ENCODE measurements at places on chromosomes 4 and X. TPM values are rescaled to one million over a fixed set of nuclear protein-coding genes. Genes with fewer than 3 reads are reported as not detected.

GRCh38 chrX:39818750-39819149 lies 279.0 kb downstream of the BCOR start:
- H3K4me3 ChIP-seq, result no peak overlapping the region
- no peak overlapping the region for H3K27ac ChIP-seq
- peaks cover 32% of the 10 kb centered on the region for H3K27me3 ChIP-seq
- H3K36me3 ChIP-seq, result no peaks in the 10 kb centered on the region

GPR173 gene
- total RNA-seq, result not detected

DNA sequence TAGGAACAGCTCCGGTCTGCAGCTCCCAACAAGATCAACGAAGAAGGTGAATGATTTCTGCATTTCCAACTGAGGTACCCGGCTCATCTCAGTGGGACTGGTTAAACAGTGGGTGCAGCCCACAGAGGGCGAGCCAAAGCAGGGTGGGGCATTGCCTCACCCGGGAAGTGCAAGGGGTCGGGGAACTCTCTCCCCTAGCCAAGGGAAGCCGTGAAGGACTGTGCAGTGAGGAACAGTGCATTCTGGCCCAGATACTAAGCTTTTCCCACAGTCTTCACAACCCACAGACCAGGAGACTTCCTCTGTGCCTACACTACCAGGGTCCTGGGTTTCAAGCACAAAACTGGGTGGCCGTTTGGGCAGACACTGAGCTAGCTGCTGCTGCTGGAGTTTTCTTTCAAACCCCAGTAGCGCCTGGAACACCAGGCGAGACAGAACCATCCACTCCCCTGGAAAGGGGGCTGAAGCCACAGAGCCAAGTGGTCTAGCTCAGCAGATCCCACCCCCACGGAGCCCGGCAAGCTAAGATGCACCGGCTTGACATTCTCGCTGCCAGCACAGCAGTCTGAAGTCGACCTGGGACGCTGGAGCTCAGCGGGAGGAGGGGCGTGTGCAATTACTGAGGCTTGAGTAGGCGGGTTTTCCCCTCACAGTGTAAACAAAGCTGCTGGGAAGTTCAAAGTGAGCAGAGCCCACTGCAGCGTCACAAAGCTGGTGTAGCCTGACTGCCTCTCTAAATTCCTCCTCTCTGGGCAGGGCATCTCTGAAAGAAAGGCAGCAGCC lies 84.6 kb downstream of the THOC2 start:
- no peak for DNase-seq
- no peak overlapping the region for H3K27ac ChIP-seq
- H3K4me1 ChIP-seq, result peaks cover 34% of the 10 kb centered on the region

MAGEC1 gene
- not detected for total RNA-seq

DNA sequence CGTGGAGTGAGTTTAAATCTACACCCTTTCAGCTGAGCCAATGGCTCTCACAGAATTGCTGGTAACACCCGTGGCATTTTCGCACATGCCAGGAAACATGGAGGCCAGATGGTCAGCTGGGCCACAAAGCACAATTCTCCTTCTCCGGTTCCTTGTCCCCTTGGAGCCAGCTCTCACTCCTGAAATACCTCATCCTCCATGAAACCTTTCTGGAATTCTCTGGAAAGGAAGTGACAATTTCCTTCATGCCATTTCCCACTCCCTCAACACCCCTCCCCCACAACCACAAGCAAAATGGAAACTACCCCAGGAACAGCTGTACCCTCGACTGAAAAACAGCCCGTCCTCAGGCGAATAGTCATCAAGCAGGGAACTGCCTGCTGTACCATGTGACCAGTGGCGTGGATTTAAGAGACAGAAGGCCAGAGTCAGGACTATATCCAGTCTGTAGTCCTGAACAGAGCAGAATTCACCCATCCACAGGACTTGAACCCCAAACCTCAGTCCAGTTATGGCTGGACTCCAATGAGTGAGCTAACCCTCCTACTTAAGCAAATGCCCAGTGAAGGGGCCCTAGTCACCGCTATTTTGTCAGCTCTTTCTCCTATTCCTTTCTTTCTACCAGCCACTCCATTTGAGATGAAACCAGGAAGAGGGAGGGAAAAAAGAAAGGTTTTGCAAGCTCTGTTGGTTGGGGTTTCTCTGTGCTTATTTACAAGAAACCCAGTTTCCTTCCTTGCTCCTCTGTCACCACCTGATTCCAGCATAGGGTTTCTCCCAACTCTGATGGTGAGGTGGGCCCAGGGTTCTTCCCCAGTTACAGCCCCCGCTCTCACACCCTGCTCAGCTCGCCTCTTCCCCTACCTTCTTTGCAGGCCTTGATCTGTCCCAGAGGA lies 24.5 kb downstream of the ELF4 start:
- H3K27me3 ChIP-seq, result no peaks in the 10 kb centered on the region
- peak overlapping the region; percentile 86 for H3K27ac ChIP-seq
- peak; percentile 69 for DNase-seq
- H3K4me1 ChIP-seq, result peaks cover 72% of the 10 kb centered on the region
- H3K4me3 ChIP-seq, result peak overlapping the region; percentile 93
- no peaks in the 10 kb centered on the region for H3K36me3 ChIP-seq
